K562 (cell line): ENCODE measurements at places on chromosomes 13 and 19. TPM values are rescaled to one million over a fixed set of nuclear protein-coding genes. Genes with fewer than 3 reads are reported as not detected.

The CATSPERD gene
- total RNA-seq, result not detected in 2 replicates

The LSM7 gene
- 284 and 286 TPM in 2 replicates for total RNA-seq

The KMT2B gene
- total RNA-seq, result 36.0 and 43.9 TPM in 2 replicates

DNA sequence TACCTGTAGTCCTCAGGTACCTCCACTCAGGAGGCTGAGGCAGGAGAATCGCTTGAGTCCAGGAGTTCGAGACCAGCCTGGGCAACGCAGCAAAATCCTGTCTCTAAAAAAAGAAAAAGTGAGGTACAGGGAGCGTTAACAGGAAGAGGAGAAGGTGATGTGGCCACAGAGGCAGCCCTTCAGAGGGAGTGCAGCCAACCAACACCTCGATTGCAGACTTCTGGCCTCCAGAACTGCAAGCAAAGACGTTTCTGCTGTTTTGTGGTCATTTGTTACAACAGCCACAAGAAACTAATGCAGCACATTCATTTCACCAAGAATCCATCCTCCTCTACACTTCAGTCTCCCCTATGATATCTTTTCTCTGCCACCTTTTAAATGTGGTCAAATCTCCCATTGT lies 145.2 kb downstream of the USP12 start:
- no peaks in the 10 kb centered on the region for H3K36me3 ChIP-seq
- no peak for DNase-seq
- H3K27ac ChIP-seq, result no peak overlapping the region
- no peak overlapping the region for H3K4me3 ChIP-seq
- peaks cover 12% of the 10 kb centered on the region for H3K27me3 ChIP-seq
- peaks cover 7% of the 10 kb centered on the region for H3K4me1 ChIP-seq

DNA sequence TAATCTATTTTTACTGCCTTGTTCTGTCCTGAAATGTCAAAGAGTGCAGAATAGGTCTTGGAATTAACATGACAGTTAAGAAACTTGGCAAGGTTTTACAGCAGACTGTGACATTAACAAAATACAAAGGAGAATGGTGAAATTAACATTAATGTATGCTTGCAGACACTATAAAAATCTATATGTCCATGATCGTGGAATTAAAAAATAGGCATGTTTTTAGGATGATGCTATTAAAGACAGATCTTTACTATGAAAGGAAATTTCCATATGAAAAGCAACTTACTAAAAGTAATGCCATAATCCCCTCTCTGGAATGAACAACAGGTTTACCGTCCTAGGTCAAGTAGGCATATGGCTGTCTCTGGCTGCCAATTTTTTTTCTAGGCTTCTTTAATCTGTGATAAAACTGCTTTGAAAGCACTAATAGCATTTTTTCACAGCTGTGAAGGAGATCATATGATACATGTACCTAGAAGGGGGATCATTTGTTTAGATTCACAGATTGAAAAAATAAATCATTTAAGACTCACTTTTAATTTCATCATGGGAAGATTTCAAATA lies 291.5 kb downstream of the ZNF536 start:
- H3K4me3 ChIP-seq, result no peak overlapping the region
- H3K27ac ChIP-seq, result no peak overlapping the region
- no peaks in the 10 kb centered on the region for H3K36me3 ChIP-seq
- no peak for DNase-seq

GRCh38 chr19:18274219-18274780 lies at the start of gene IQCN:
Gene IQCN, minus strand, starts transcription at chr19:18274452. Its CDS starts 4,974 bp downstream, at chr19:18269478.
- no peak within 1 kb of the TSS for H3K4me3 ChIP-seq
- no peak for DNase-seq
- H3K4me1 ChIP-seq, result peaks cover 20% of the 10 kb centered on the region
